ENCODE measurements at places on chromosomes 2 and 18.

DNA sequence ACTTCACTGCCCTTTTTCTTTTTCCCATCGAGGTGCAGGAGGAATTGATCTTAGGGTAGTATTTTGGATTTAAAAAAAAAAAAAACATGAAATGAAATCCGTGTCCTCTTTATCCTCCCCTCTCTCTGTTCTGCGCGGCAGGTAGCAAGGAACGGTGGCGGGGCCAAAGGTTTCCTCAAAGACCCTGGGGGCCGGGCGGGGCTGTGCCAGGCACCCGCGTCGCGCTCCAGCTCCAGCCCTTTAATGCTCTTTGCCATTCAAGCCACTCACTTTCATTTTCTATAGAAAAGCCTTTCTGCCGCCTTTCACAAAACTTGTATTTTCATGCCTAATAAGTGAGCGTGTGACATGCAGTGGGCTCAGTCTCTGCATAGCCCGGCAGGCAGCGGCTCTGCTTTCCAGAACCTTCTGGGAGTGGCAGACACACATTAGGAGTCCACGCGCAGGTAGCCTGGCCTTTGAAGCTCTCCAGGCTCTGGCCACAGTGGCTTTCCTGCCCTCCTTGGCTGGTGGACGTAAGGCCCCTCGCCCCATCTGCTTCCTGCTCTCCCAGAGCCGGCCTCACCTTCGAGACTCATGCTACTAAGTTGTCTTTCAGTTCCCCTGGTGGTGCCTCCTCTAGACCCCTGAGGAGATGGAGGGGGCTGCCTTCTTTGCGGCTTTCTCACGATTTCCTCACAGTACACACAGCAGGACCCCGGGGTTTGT is 41.7 kb downstream of the AGAP1 start:
- DNase-seq = no peak

GRCh38 chr2:158966312-158966711 is 2.1 kb upstream of the TANC1 start:
- DNase-seq = no peak

DNA sequence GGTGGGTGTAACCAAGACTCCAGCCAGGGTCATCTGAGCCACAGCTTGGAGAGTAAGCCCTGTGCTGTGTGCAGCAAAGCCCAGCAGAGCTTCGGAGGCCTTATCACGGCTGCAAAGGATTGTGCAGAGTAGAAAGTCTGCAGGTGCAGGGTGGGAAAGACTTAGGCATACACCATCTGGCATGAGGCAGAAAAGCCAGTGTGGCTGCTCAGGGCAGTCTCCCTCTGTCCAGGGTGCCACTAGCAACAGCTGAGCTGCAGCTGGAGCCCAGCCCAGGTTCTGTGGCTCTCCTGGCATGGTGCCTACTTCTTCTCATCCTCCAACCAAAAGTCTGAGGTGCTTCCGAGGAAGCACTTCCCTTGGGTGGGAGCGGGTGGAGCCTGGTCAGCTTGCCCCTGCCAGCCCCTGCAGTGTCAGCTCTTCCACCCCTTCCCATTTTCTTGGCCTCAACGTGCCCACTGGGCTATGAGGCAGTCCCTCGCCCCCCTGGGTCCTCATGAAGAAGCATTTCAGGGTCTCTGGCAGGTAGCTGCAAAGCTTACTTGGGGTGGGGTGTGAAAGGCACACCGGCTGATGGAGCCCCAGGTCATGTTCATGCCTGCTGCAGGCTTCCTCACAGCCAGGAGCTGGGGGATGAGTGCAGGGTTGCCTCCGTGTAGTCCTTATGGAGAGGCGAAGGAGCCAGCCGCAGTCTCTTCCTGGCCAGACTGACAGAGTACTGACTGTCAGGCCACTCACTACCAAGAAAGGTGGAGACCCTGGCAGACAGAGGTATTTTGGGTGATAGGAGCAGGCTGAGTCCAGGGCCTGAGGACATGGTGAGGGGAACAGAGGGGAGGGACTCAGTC is 4.8 kb downstream of the AMER3 start:
- DNase-seq = no peak

- no peak for DNase-seq
These were observed 86.8 kb upstream of the NEDD4L start for GRCh38 chr18:57957210-57957609.

GRCh38 chr18:59229701-59230443 is 9.9 kb downstream of the GRP start:
- DNase-seq = no peak

- DNase-seq = no peak
These were observed 311.2 kb upstream of the HDAC4 start for GRCh38 chr2:239711911-239712570.

DNA sequence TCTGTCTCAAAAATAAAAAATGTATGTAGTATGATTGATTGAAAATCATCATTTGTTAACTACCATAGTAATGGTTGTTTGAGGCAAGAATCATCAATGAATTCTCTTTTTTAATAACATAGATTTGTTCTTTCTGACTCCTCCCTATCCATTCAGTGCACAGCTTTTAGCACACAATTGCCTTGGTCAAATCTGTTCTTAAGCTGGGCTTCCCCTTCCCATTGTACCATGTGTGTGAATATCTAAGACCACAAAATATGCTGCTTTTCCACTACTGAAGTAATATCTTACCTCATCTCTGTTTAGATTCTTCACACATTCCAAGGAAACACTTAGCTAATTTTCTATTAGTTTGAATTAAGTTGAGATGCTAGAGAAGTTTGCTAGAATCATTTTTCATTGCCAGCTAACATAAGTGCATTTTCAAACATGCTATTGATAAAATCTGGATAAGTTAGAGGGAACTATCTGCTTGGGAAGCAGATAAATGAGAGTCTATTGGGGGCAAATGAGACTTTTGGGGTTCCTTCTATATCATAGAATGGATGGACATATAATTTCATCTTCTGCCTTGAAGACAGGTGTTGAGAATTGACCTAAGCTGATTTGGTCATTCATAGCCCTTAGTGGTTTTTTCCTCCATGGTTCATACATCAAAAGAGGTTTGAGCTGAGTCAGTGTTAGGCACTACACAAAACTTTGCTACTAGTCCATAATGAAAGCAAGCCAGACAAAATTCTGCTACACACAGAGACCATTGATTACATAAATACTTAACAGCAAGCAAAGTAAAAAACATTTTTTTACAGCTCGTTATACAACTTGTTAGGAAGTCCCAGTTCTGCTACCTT is 231.9 kb downstream of the PLCL1 start:
- no peak for DNase-seq

DNA sequence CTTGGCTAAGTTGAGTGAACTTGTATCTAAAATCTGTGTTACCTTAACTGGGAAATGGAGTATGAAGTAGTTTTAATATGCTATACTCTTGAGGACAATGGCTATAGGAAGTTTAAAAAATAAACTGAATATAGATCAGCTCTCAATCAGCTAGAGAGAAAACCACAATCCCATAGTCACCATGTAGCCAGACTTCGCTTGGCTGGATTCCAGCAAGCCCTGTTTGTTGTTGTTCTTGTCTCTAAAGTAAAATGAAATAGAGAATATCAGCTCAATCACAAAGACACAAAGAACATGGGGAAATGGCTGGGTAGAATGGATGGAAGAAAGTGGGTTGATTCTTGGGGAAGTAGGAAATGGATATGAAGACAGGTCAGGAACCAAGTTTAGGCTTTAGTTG is 234.9 kb downstream of the PHLPP1 start:
- DNase-seq = no peak
